Activated T-cell treated with anti-CD3 and anti-CD28 coated beads for 24 hours (primary cell): ENCODE measurements at places on chromosomes 6 and 20.
A peak's percentile ranks its signal among the peaks of the same experiment; 100 is the strongest.

DNA sequence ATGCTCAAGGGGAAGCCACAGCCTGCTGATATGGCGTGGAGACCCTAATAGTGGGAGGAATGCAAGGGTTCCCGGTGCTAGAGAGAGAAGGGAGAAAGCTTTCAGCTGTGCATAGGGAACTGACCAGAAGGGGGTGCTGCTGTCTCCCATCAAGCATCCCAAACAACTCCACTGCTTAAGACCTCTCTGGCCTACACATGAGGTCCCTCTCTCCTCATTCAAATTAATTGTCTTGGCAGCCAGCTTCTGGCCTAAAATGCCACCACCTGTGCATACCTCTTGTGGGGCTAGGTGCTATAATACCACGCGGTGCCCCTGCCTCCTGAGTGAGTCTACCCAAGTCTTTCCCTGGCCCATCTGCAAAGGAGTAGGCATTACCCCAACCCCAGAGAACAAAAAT lies 14.5 kb downstream of the ADISSP start:
- DNase-seq = peak; percentile 32

GRCh38 chr6:107545763-107546162 lies 55.8 kb downstream of the SOBP start:
- DNase-seq = no peak

- no peak for DNase-seq
These were observed 694.6 kb downstream of the QKI start for GRCh38 chr6:164108869-164109769.

DNA sequence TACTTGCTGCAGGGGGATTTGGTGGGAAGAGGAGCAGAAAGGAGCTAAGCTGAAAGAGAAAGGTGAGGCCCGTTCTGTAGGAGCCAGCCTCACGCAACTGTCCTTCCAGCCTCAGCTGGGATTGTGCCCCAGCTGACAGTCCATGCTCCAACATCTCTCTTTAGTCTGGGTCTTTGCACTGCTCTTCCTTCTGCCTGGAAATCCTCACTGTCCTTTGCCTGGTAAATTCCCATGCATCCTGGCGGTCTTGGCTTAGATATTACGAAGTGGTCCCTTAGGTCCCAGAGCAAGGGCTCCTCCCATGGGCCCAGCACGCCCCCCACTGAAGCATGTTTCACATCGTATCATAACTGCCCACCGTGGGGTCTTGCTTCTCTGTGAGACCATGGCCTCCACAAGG lies 52.2 kb downstream of the FGD2 start:
- DNase-seq = no peak

GRCh38 chr20:58045579-58045978 lies 182.9 kb downstream of the ANKRD60 start:
- DNase-seq = no peak

DNA sequence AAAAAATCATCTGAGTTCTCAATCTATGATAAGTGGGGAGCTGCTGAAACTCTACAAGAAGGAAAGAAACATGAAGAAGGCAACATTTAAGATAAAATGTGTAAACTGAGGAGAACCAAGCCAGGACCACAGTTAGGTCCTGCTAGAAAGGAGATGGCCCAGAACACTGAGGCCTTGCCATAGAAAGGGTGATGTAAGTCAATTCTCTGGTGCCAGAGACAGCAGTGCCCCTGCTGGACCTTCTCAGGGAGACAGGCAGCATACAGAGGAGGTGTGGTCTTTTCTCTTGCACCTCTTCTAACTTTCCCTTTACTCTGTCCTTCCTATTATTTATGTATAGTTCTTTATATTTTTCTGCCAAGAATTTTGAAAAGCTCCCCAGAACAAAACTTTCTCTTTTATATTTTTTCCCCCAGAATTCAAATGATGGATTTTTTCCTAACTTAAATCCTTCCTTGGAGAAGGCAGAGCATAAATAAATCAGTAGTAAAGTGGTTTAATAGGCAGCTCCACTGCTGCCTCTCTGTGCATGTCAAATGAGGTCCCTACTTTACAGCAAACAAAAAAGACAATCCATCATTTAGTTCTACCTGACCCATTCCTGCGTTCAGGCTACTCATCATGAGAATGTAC lies 9.0 kb downstream of the UQCC2 start:
- no peak for DNase-seq

DNA sequence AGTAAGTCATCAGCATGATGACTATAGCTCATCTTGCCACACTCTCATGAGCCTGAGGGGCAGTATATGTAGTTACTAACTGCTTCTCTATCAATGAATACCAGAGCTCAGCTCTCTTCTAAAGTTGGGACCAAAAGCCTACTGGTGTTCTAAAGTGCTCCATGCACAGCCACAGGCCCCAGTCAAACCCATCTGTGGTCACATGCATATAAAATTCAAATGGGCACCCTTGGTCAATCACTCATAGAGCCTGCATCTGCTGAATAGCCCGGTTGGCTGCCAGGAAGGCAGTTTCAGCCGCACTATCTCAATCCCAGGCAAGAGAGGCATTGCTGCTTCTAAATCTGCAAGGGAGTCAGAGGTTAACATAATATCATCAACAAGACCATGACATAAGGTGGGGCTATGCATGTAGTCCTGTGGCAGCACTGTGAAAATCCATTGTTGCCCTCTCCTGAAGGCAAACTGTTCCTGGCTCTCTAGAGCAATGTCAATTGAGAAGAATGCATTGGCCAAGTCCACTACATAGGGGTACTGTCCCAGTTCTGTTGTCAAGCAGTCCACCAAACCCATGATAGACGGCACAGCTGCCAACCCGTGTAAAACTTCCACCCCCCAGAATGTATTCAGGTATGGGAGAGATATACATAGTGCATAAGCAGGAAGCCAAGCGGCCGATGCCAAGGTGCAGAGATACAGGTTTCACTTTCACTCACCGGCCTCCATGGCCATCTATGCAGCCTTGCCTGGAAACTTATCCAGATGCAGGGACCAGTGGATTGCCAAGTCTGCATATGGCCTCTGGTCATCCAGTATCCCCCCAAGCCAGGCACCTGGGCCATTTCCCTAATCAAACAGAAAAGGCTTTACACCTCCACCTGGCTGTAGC lies 76.2 kb downstream of the ALDH8A1 start:
- no peak for DNase-seq

DNA sequence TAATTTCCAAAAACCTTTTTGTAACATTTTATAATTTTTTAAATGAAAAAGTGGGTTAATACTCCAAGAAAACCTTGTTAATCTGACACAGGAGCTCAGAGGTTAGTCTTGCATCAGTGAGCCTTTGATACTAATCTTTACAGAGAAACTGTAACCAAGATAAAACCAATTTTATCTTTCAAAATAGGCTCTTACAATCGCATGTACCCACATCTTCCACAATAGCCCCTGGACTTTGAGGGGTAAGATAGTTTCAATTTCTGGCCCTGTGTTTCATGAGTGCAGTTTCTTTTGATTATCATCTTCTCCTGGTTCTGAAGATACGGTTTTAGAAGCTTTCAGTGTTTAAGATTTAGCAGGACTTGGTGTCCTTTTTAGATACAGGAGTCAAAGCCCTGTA lies 34.5 kb upstream of the MAS1L start:
- DNase-seq = no peak

GRCh38 chr20:59428441-59429205 lies 128.2 kb downstream of the EDN3 start:
- no peak for DNase-seq

DNA sequence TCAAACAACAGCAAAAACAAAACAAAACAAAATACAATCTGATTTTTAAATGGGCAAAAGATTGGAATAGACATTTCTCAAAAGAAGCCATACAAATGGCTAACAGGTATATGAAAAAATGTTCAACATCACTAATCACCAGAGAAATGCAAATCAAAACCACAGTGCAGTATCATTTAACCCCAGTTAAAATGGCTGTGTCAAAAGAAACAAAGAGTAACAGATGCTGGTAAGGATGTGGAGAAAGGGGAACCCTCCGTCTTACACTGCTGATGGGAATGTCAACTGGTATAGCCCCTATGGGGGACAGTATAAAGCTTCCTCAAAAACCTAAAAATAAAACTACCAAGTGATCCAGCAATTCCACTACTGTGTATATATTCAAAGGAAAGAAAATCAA lies 10.9 kb upstream of the NELFCD start:
- no peak for DNase-seq

- DNase-seq = no peak
These were observed 593 bp downstream of the DNMT3B start for GRCh38 chr20:32762754-32763201.

GRCh38 chr20:7754102-7754501 lies 186.2 kb downstream of the HAO1 start:
- no peak for DNase-seq

GRCh38 chr6:143221698-143222097 lies 161.0 kb downstream of the AIG1 start:
- DNase-seq = no peak

DNA sequence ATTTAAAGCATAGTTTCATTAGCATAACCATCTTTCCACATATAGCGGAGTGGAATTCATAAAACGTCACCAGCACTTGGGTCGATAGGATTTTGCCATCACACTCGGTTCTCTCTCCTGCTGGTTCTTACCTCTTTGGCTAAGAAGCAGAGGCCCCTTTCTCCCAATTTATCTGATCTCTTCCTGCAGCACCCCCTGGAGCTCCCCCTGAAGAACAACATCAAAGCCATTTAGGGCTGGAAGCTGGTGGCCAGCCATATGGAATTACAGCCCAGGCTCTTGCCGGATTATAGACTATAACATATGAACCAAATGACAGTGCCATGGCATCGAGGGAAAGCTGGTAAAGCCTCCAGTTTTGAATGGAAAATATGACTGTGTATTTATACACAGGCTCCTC lies 6.4 kb upstream of the KIF6 start:
- DNase-seq = no peak

GRCh38 chr6:55756531-55757031 lies 118.8 kb downstream of the BMP5 start:
- no peak for DNase-seq

DNA sequence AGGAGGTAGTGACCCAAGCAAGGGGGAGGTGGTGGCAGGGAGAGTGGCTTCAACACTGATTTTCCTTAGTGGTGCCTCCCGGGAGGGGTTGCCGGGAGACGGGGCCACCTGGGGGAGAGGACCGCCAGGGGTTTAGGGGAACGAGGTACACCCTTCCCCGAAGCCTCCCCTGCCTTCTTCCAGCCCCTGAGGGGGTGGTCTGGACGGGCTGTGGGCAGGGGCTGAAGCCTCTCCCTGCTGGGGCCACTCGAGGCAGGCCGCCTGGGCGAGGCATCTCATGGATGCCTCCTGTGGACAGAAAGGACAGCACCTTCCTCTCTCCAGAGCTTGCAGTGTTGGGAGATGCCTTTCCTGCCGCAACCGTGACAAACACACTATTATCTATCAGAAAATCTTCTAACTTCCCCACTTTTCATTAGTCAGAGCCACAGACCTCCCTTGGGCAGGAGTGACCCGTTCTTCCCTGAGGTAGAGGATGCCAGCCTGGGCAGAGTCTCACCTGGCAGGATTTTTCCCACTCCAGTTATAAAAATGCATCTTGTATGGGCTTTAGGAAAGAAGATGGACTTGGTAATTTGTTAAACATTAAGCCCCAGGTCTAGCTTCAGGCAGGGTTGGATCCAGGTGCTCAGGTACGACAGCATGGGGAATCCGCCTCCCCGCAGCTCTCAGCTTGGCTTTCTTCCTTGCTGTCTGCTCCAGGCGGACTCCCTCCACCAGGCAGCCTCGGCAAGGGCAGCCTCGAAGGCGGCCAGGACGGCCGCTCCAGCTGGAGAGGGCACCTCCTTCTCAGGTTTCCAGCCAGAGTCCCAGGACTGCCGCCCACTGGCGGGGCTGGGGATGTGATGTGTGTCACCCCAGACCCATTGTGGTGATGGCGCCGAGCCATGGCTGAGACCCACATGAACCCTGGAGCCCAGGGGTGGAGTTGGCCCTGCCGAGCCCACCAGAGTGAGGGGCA lies 11.0 kb downstream of the HRH3 start:
- no peak for DNase-seq

DNA sequence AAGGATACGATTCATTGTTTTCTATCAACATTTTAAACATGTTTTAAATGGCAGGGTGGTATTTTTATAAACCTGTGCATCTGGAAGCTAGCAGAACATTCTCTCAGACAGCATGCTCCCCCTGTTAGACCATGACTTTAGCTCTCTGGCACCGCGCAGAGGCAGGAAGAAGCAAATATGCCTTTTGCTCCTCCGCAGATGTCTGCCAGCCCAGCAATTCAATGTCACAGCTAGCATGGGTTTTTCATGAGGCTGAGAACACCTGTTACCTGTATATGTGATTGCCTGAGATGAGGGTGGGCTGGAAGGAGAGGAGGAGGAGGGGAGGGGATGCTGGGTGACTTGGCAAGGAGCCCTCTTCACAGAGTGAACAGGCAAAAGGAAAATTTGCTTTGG lies 6.7 kb downstream of the MTCH1 start:
- DNase-seq = no peak
